Common myeloid progenitor, CD34-positive (primary cell): ENCODE measurements at places on chromosomes 2 and 18.
A peak's percentile ranks its signal among the peaks of the same experiment; 100 is the strongest.

- no peaks in the 10 kb centered on the region for H3K4me1 ChIP-seq
- no peaks in the 10 kb centered on the region for H3K36me3 ChIP-seq
- peak; percentile 57 for DNase-seq
- H3K4me3 ChIP-seq, result no peak overlapping the region
- H3K27ac ChIP-seq, result no peak overlapping the region
- no peaks in the 10 kb centered on the region for H3K27me3 ChIP-seq
Observed at GRCh38 chr2:230905448-230906421, 19.3 kb downstream of the GPR55 start.

DNA sequence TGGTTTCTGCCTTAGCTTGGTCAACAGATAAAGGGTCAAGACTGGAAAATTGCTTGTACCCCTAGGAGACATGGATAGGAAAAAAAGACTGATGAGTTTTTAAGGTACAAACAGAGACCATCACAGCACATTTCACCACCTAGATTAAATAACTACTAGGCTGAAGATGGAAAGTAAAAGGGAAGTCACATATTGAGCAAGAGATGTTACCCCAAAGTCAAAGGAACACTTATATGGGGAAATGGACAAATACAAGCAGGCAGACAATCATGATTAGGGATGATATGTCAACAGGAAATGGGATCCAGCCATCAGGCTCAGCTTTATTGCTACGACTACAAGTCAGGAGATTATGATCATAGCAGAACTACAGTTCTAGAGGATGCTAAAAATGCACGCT is 1643.1 kb upstream of the CELF4 start:
- H3K4me1 ChIP-seq, result no peaks in the 10 kb centered on the region
- DNase-seq, result peak; percentile 54
- H3K4me3 ChIP-seq, result no peak overlapping the region
- no peak overlapping the region for H3K27ac ChIP-seq
- no peaks in the 10 kb centered on the region for H3K27me3 ChIP-seq

DNA sequence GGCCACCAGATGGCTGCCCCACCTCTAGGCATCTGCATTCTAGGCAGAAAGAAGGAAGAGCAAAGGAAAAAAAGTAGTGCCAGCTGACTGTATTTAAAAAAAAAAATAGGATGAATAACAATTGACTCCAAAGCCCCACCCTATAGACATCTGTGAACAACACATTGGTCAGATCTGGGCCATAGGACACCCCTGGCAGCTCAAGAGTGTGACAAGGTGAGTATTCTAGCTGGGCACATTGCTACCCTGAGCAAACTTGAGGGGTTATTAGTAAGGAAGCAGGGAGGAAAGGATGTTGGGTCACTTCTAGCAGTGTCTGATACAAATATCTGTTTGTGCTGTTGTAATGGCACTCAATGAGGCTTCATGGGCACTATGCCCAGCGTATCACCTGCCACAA is 58.6 kb upstream of the NPAS2 start:
- H3K36me3 ChIP-seq, result no peaks in the 10 kb centered on the region
- no peak for DNase-seq
- H3K27me3 ChIP-seq, result no peaks in the 10 kb centered on the region
- H3K4me1 ChIP-seq, result no peaks in the 10 kb centered on the region
- no peak overlapping the region for H3K4me3 ChIP-seq
- H3K27ac ChIP-seq, result no peak overlapping the region

GRCh38 chr2:105584435-105585010 is 160.2 kb upstream of the NCK2 start:
- H3K27me3 ChIP-seq, result no peaks in the 10 kb centered on the region
- H3K4me3 ChIP-seq, result no peak overlapping the region
- no peak overlapping the region for H3K27ac ChIP-seq
- no peaks in the 10 kb centered on the region for H3K4me1 ChIP-seq
- H3K36me3 ChIP-seq, result no peaks in the 10 kb centered on the region
- DNase-seq, result peak; percentile 18

- H3K4me3 ChIP-seq, result no peak overlapping the region
- H3K27me3 ChIP-seq, result no peaks in the 10 kb centered on the region
- H3K27ac ChIP-seq, result no peak overlapping the region
- peaks cover 9% of the 10 kb centered on the region for H3K4me1 ChIP-seq
- H3K36me3 ChIP-seq, result no peaks in the 10 kb centered on the region
Observed at GRCh38 chr2:74250189-74250631, 51.8 kb downstream of the MTHFD2 start.

DNA sequence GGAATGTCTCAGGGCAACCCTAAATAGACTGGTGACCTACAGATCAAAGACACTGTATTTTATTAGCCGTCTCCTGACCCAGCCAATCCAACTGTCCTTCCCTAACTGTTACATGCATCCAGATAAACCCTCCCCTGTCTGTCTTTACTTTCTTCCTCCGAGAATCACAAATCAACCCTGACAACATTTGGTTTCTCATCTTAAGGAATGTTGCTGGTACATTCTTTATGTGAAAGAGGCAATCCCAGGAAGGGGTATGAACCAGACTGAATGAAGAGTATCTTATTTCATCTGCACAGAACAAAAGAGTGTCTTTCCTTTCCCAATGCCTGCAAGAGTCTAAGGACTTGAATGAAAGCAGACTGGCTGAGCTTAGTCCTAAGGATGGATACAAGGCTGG is 113.9 kb upstream of the LTBP1 start:
- H3K36me3 ChIP-seq, result no peaks in the 10 kb centered on the region
- no peak overlapping the region for H3K27ac ChIP-seq
- H3K4me3 ChIP-seq, result no peak overlapping the region

GRCh38 chr2:4533806-4534205 is 830.4 kb downstream of the DCDC2C start:
- H3K36me3 ChIP-seq, result no peaks in the 10 kb centered on the region
- H3K4me1 ChIP-seq, result no peaks in the 10 kb centered on the region
- no peak for DNase-seq
- H3K4me3 ChIP-seq, result no peak overlapping the region
- no peaks in the 10 kb centered on the region for H3K27me3 ChIP-seq
- H3K27ac ChIP-seq, result no peak overlapping the region

DNA sequence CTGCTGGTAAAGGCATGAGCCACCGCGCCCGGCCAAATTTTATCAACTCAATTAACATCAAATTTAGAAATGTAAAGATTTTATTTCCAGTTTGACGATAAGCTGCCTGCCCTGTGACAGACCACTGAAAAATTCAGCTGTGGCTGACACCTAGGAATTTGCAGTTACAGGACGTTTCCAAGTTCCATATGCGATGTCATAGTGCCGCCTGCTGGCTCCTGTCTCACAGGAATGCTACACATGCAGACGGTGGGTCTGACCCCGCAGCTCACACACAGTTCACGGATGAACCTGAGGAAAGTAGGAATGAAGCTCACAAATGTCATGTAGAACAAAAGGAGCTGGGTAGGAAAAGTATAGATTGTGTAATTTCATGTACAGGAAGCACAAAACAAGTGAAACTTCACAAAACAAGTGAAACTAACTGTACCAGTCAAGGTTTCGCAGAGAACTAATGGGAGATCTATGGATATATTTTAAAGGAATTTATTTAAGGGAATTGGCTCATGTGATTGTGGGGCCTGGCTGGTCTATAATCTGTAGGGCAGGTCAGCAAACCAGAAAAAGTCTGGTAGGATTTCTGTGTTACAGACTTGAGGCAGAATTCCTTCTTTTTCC is 13.2 kb upstream of the SEH1L start:
- H3K27me3 ChIP-seq, result no peaks in the 10 kb centered on the region
- peak overlapping the region; percentile 12 for H3K4me3 ChIP-seq
- H3K36me3 ChIP-seq, result no peaks in the 10 kb centered on the region
- DNase-seq, result peak; percentile 91

- no peak overlapping the region for H3K27ac ChIP-seq
- no peaks in the 10 kb centered on the region for H3K27me3 ChIP-seq
- DNase-seq, result no peak
- H3K36me3 ChIP-seq, result no peaks in the 10 kb centered on the region
- no peaks in the 10 kb centered on the region for H3K4me1 ChIP-seq
Observed at GRCh38 chr2:197997083-197997541, 192.7 kb downstream of the PLCL1 start.
